ENCODE measurements at places on chromosomes 11 and 22.

DNA sequence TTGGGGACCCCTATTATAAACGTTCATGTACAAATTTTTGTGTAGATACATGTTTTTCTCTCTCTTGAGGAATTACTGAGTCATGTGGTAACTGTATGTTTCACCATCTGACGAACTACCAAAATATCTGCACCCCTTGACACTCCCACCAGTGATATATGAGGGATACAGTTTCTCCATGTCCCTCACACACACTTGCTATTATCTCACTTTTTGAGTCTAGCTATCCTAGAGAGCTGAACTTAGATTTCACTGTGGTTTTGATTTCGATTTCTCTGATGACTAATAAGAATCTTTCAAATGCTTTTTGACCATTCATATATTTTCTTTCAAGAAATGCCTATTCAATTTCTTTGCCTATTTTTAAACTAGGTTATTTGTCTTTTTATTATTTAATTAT is 200.2 kb downstream of the PGR start:
- no peak for DNase-seq

DNA sequence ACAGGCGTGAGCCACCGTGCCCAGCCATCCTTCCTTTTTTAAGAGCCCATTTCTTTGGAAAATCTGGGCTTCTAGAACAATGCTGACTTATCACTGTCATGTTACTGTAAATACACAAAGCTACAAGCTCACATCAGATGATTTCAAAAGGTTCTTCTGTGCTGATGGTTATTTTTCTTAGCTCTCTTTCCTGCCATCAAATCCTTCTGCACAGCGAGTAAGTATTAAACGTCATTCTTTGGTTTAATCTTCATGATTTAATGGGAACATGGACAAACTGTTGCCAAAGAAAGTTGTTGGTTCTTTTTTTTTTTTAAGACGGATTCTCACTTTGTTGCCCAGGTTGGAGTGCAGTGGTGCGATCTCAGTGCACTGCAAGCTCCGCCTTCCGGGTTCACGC is 43.3 kb upstream of the NUP50 start:
- no peak for DNase-seq

DNA sequence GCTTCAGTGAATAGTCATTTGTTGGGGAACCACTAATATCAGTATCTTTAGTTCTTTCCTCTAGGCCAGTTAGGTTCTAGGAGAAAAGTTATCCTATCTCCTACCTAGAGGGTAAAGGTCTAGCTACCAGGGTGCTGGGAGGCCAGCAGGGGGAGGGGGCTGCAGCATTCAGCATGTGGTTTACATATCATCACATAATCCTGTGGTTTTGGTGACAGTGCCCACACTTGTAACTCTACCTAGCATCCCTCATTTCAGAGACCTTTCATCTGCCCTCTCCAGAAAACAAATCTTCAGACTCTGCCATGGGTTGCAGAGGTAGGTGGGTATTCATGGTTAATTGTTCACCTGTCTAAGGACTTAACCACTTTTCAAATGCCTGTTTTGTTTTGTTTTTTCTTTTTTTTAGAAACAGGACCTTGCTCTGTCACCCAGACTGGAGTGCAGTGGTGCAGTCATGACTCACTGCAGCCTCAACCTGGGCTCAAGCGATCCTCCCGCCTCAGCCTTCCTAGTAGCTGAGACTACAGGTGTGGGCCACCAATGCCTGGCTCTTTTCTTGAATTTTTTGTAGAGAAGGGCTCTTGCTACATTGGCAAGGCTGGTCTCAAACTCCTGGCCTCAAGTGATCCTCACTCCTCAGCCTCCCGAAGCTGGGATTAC is 146.8 kb downstream of the ENTHD1 start:
- no peak for DNase-seq

- DNase-seq: no peak
Observed at GRCh38 chr11:69652999-69653398, 12.0 kb downstream of the CCND1 start.

- DNase-seq: no peak
Observed at GRCh38 chr11:24624432-24624831, 127.6 kb downstream of the LUZP2 start.

DNA sequence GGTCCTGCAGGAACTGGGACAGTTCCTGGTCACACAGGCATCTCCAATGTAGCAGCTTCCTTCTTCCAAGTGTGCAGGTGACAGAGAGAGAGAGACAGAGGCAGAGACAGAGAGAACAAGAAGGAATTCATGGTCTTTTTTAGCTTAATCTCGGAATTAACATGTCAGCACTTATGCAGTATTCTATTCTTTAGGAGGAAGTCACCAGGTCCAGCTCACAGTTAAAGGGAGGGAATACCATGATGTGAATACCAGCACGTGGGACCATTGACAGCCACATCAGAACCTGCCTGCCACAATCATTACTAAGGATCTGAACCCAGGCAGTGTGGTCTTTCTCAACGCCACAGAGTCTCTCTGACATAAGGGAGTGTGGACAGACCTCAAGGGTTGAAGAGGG is 341.6 kb downstream of the MN1 start:
- no peak for DNase-seq

DNA sequence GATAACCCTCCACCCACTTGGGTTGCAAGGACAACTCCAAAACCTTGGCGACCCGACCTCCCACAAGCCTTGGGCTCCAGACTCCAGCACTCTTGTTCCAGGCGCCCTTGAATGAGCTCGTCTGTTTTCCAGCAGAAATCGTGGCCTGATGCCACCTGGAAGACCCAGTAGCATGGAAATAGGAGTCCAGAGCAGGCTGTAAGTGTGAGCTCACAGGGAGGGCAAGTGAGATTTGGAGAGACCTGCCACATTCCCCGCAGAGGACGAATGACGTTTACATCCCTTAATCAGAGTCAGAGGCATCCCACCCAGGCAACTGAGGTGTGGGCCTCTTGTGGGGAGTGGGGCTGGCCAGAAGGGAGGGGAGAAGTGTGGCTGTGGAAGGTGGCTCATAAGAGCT is 71.9 kb downstream of the LDLRAD3 start:
- DNase-seq: no peak

GRCh38 chr11:76635991-76636738 is 34.4 kb downstream of the LRRC32 start:
- no peak for DNase-seq

GRCh38 chr11:61082931-61083531 is 19.3 kb upstream of the CD5 start:
- no peak for DNase-seq
